ENCODE measurements at places on chromosomes 12 and 14.

DNA sequence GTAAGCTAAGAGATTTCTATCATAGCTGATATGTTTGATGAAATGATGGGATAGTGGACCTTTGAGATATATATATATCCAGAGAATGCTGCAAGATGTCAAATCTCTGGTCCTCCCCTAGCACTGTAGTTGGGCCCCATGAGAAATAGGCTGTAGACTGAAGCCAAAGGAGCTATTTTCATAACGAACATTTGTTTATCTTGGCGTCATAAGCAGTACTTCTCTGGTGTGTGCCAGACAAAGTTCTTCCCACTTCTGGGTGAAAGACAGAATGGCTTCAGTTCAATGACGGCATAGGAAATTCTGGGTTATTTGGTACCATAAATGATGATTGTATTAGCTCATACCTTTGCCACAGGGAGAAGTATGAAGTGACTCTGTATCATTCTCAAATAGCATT lies 534.3 kb downstream of the SOX5 start:
- no peak for DNase-seq

DNA sequence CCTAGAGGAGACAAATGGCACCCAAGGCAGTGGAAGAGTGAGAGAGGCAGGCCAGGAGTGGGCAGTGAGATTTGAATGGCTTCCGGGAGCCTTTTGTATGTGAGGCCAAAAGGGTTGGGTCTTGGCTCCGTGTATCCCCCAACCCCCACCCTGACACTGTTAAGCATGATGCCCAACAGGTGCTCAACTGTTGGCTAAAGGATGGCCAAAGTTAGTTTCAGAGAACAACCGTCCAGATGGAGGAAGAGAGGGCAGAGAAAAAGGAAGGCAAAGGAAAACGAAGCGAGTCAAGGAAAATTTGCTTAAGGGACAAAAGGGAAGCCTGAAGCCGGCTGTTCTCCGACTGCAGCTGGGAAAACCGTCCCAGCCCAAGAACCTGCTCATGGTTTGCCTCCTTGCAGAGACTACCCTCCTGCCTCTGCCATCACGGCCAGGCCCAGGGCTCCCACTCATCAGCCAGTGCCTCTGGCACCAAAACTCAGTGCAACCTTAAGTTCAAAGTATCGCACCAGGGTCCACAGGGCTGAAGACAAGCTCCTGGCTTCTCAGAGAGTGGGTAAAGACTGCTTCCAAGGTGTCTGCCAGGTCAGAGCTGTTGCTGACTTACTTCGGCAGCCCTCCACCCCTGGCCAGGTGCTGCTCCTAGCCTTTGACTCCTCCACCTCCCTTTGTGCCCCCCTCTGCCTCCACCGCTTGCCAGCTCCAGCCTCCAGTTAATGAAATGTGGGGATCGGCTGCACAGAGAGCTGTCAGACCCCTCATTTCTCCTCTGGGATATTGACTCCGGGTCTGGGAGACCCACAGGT lies 4.2 kb upstream of the C1QL4 start:
- no peak for DNase-seq

DNA sequence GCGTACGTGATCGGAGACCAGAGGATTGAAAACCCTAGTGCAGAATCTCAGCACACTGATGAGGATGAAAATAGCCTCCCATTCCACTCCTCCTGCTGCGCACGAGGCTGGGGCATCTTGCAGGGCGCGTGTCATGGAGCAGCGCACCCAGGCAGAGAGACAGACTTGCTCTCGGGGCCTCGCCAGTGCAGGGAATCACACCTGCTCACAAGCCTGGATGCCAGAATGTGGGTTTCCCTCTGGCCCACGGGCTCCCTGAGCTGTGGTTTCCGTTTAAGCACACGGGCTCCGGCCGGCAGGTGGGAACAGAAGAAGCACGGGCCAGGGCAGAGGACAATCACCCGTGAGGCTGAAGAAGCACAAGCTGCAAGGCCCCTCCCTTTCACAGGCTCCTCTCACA lies 2.0 kb downstream of the FGF6 start:
- DNase-seq: no peak

DNA sequence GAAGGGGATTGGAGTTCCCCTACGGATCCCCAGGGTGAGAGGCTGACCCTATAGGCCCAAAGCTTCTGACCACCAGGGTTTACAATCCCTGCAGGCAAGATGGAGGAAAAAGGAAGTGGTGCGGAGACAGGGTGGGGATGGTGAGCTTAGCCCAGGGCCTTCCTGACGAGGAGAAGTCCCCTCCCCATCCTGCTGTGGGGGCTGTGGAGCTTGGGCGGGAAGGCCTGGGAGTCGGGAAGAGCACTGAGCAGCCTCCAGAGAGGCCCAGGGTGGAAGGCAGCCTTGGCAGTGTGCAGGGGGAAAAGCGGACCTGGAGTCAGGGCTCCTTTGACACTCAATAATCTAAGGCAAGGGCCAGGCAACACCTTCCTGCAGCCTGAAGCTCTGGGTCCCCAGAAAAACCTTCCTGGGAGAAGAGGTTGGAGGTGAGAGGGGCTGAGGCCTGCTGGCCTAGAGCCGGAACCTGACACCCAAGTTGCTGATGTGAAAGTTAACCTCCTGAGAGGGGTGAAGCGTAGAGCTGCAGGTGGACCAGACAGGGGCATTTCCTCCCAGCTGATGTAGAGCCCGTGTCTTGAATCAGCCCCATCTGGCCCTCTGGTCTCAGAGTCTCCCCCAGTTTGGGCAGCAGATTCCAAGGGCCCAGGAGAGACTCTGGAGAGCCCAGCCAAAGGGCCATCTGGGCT lies 6.0 kb downstream of the HDAC7 start:
- no peak for DNase-seq

- DNase-seq: no peak
Observed at GRCh38 chr12:92425165-92425564, 277.6 kb upstream of the PLEKHG7 start.

DNA sequence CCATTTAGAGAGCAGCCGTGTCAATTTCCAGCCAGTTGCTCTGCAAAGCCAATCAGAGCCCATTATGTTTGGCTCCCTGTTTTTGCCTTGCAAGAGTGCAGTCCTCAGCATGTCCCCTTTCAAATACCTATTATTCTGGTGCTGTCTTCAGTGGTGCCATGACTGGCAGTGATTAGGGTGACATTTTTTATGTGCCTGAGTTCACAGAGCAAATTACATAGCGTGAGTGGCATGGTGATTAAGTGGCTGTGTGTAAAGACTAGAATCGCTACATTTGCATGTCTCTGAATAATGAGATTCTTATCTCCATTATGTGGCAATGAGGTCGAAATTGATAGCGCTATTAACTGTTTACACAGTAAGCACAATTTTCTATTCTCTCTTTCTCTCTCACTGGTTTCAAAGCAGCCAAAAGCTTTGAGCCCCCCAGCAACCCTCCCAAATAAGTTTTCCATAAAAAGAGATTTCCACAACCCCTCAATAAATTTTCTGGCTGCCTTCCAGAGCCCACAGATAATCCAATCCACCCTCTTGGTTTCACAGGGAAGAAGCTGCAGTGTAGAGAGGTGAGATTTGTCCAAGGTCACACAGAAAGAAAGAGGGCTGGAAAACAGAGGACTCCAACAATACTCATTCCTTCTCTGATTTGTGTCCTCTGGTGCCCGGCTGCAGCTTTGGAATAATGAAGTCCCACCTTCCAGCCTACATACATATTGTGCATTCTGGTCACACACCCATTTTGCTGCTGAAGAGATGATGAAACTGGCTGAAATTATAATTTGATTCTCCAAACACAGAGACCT lies 58.8 kb upstream of the NUDT4 start:
- DNase-seq: no peak

- DNase-seq: no peak
Observed at GRCh38 chr14:92719890-92720323, 28.5 kb downstream of the LGMN start.

DNA sequence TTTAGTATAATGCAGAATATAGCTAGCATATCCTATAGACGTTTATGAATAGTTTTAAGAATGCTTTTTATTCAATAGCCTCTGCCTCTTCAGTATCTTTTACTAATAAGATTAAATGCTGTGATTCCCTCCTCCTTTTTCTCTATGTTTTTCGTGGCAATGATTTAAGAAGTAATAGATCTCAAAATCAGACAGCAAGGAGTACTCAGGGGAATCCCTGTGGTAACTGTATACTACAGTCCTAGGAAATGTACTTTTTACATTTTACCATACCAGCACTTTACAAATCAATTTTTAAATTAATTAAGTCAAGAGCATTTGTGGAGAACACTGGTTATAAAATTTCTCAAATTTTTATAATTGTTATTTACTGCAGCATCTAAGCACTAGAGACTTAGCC lies 240.6 kb upstream of the CAND1 start:
- DNase-seq: no peak

DNA sequence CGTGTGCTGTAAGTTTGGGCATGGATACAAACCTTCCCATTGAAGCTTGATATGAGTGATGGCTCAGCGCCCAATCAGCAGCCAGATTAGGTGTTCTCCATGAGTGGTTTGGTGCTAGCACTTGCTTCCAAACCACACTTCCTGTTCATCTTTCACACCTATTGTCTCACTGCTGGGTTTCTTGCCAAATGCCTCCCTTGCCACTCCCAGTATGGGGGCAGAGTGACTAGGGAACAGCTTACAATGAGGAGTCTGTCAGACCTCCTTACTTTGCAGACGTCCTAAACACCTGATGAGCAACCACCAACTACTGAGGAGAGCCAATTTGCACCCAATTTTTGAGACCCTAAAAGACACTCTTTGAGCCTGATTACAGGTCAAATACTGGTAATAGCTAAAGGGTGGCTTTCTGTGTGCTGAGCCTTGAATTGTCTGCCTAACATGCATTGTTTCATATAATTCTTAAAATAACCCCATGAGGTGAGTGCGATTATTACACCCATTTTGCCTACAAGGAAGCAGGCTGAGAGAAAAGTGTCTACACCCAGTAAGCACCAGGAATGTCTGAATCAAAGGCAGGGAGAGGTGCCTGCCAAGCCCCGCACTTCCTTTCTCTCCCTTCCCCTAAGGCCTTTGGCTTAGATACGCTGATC lies 48.4 kb upstream of the FOS start:
- DNase-seq: no peak

DNA sequence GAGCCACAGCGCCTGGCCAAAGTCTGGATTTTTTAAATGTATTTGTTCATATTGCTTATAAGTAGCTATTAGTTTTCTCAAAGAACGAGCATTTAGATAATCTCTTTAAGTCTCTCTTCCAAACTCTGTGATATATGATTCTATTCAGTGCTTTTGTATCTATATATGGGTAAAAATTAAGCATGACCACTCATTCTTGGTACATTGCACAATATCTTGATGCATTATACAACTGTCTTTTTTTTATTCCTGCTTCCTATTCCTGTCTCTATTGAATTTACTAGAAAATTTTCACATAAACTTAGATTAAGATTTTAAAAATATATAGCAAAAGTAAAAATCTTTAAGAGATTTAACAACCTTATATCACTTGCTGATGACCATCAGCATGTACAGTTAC lies 29.1 kb downstream of the SOCS2 start:
- DNase-seq: no peak

- no peak for DNase-seq
Observed at GRCh38 chr12:74890237-74890599, 319.4 kb downstream of the KCNC2 start.

GRCh38 chr14:59435987-59436386 lies 29.2 kb downstream of the GPR135 start:
- no peak for DNase-seq

DNA sequence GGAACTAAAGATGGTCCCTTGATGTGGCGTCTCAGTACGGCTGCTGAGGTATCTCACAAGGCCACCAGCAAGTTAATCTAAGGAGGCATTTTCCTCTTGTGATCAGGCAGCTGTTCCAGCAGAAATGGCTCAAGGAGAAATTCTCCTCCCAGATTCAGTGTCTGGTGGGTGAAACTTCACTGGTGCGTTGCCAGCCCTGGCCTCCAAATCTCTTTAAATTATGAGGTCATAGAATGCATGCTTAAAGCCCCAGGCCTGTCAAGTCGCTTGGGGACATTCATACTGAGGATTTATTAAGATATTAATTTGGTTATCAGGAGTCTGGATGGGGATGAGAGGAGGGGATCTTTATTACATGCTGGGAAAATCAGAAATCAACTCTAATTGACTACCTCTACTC lies 72.9 kb downstream of the PPP2R5C start:
- no peak for DNase-seq

- no peak for DNase-seq
Observed at GRCh38 chr12:57725851-57726150, 12.7 kb downstream of the AGAP2 start.

DNA sequence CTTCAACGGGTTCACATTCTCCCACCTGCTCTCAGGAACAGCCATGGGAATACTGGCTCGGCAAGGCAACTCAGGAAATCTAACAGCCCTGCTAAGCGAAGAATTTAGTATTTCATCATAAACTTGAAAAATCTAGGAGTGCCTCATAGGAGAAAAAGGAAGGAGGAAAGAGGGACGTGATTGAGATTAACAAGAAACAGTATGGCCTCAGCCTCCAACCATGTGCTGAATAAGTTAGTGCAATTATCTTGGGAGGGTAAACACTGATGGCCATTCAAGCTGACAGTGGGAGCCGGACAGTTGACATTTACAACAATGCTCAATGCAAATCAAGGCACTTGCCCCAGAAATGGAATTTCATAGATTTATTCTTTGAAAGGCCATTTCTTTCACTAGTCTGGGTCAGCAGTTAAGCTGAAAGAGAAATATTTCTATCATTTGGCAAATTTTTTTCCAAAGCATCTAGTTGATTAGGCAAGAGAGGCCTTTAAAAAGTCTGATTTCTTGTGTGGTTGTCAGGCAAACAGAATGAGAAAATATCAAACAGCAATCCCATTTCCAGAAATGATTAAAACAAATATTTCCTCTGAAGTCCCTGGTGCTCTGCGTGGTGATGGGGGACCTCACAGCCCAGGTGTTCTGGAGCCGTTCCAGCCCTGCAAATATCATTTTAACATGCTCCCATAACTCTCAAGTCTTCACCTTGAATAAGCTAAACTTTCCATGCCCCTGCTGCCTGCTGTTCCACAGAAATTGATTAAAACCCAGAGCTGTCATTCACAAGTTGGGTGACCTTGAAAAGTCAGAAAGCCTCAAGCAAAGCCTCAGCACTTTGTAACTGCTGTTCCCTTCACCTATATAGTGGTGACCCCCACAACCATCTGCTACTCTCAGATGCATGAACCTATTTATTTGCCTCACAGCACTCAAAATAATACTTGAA lies 121.6 kb downstream of the PHLDA1 start:
- DNase-seq: no peak

GRCh38 chr12:106974511-106974910 lies 12.4 kb downstream of the MTERF2 start:
- DNase-seq: no peak
